Caco-2 (cell line): ENCODE measurements at places on chromosomes 1 and 21. TPM values are rescaled to one million over a fixed set of nuclear protein-coding genes. Genes with fewer than 3 reads are reported as not detected.
A peak's percentile ranks its signal among the peaks of the same experiment; 100 is the strongest.

The FAM167B gene
- 0.34 and 0.70 TPM in 2 replicates for total RNA-seq

The RYR2 gene
- 3.4 and 3.6 TPM in 2 replicates for total RNA-seq

The SEMA4A gene
- 0.52 and 1.3 TPM in 2 replicates for total RNA-seq

- no peaks in the 10 kb centered on the region for H3K27me3 ChIP-seq
- no peak within 1 kb of the TSS for H3K27ac ChIP-seq
- H3K36me3 ChIP-seq = no peaks in the 10 kb centered on the region; the same call in 1 of the 2 replicates
- H3K4me3 ChIP-seq = peak within 1 kb of the TSS; percentile 54
These were observed at the start of gene FAAP20 for GRCh38 chr1:2194319-2194897. FAAP20 (minus strand) TSS chr1:2194772; CDS start chr1:2194749, 23 bp downstream.

DNA sequence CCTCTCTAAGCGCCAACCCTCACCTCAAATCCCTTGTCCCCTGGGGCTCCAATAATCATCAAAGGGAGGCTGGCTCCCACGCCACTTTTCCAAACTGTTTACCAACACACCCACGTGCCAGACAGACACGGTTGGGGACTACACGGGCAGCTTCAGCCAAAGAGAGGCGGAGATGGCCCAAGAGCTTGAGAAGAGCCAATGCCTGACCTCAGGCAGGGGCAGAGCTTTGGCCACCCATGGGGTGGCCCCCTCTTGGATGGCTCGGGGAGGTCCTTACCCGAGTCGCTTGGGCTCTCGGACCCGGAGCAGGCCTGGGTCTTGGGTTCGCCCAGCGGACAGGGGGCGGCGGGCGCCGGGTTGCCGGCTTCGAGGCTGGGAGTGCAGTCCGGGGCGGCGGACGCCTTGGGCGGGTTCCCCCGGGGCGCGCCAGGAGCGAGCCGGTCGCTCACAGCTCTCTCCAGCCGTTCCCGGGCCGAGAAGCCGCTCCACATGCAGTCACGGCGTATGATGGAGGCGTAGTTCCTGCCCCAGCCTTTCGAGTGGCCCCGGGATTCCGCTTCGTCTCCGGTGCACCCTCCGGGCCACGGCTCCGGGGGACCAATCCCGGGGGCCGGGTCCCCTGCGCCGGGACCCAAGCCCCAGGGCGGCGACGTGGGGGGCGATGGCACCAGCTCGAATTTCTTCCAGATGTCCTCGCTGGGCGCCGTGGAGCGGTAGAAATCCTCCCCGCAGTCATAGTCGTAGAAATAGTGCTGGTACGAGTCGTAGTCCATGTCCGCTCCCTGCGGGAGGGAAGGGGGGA is 854 bp downstream of the MYCL start:
- no peak overlapping the region for H3K27ac ChIP-seq
- H3K4me1 ChIP-seq = peaks cover 12% of the 10 kb centered on the region
- no peaks in the 10 kb centered on the region for H3K36me3 ChIP-seq
- DNase-seq = peak; percentile 40

GRCh38 chr1:79792219-79792930 is 785.8 kb upstream of the ADGRL4 start:
- no peaks in the 10 kb centered on the region for H3K36me3 ChIP-seq
- H3K4me1 ChIP-seq = no peaks in the 10 kb centered on the region
- no peak overlapping the region for H3K27ac ChIP-seq
- DNase-seq = no peak

DNA sequence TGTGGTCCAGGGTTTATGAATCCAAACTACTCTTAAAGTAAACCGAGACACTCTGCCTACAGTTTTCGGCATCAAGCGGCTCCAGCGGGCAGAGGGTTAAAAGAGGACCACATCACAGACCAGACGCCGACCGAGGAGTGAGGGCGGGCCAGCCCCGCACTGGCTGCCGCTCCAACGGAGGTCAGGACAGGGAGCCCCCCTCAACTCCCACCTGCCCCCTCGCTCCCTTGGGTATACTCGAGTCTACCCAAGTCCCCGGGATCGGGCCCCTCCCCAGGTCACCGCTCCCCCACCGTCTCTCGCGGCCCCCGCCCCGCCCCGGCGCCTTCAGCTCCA is 312 bp downstream of the ARNT start:
- H3K27ac ChIP-seq = peak overlapping the region; percentile 86
- H3K27me3 ChIP-seq = no peaks in the 10 kb centered on the region
- peak overlapping the region; percentile 83 for H3K4me3 ChIP-seq
- peaks cover 12% of the 10 kb centered on the region; the same call in 1 of the 2 replicates for H3K4me1 ChIP-seq
- no peak for DNase-seq

- no peaks in the 10 kb centered on the region for H3K36me3 ChIP-seq
- H3K4me1 ChIP-seq = no peaks in the 10 kb centered on the region
- no peaks in the 10 kb centered on the region for H3K27me3 ChIP-seq
- peak; percentile 6 for DNase-seq
These were observed 41.8 kb downstream of the SGIP1 start for GRCh38 chr1:66575739-66576138.

GRCh38 chr1:13700521-13701270 is 708 bp downstream of the PRDM2 start:
- H3K27ac ChIP-seq = peak overlapping the region; percentile 93
- 0 out of 2 replicates have a peak, but pooled peaks cover 6% of the 10 kb centered on the region for H3K4me1 ChIP-seq
- no peaks in the 10 kb centered on the region for H3K27me3 ChIP-seq
- DNase-seq = peak; percentile 44

DNA sequence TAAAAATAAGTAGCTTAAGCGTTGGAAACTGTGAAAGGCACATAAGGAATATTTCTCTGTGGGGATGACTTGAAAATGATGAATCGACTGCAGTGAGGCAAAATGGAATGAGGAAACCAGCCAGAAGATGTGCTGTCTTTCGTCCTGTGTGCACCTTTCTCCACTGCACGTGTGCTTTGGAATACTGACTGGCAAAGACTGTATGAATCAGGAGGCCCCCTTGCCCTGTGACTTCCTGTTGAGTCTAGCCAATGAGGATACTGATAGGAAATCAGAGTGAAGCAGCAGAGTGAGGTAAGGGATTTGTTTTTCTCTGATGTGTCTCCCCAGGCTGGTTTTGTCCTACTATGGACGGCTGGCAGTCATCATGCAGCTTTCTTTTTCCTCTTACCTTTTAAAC is 118.2 kb upstream of the ADGRL4 start:
- no peak overlapping the region for H3K4me3 ChIP-seq
- H3K36me3 ChIP-seq = no peaks in the 10 kb centered on the region
- no peaks in the 10 kb centered on the region for H3K27me3 ChIP-seq
- no peak for DNase-seq
- no peak overlapping the region for H3K27ac ChIP-seq

DNA sequence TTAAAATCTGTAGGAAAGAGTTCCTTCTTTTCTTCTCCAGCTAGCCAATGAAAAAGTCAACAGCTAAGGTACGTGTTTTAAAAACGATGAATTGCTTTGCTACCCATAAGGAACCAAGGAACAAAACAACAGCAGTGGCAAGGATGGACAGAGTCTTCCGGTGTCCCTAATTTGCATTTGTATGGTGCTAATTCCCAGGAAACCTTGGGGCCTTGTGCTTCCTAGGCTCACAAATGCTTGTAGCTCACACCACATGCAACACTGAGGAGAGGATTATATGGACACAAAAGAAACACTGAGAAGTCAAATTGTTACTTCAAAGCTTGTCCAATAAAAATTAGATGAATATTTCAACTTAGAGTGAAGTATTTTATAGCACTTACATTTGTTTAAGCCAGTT is 1.8 kb upstream of the PGBD5 start:
- H3K27ac ChIP-seq = no peak overlapping the region
- no peak overlapping the region for H3K4me3 ChIP-seq
- no peak for DNase-seq
- no peaks in the 10 kb centered on the region for H3K36me3 ChIP-seq

GRCh38 chr21:41801321-41802197 is 34.7 kb upstream of the RIPK4 start:
- no peak for DNase-seq
- H3K4me1 ChIP-seq = no peaks in the 10 kb centered on the region

DNA sequence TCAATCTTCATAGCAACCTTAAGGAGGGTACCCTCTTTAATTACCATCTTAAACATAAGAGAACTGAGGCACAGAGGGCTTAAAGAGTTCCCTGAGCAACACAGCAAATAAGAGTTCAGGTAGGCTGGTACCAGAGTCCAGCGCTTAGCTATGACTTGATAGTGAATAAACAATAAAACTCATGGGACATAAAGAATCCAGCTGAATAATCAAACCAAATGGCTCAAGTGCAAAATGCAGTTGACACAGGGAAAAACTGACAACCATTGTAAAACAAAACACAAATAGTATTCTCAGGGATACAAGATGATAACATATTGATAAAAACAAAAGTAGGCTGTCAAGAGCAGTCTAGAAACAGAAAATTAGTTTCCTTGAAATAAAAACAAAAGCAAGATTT is 176.9 kb upstream of the HMGB4 start:
- DNase-seq = no peak
- no peak overlapping the region for H3K4me3 ChIP-seq
- H3K27ac ChIP-seq = no peak overlapping the region
- H3K27me3 ChIP-seq = no peaks in the 10 kb centered on the region
- H3K36me3 ChIP-seq = no peaks in the 10 kb centered on the region

DNA sequence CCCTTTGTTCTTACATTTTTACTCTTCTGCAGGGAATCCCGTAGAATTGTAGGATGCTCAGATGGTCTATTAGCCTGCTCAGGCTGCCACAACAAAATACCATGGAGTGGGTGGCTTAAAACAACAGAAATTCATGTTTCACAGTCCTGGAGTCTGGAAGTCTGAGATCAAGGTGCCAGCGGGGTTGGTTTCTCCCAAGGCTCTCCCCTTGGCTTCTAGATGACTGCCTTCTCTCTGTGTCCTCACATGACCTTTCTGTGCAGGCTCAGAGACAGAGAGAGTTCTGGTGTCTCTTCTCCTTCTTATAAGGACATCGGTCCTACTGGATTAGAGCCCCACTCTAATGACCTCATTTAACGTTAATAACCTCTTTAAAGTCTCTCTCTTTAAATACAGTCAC is 41.7 kb downstream of the HUNK start:
- H3K27ac ChIP-seq = no peak overlapping the region
- H3K4me1 ChIP-seq = peaks cover 46% of the 10 kb centered on the region
- no peaks in the 10 kb centered on the region for H3K36me3 ChIP-seq
- no peak overlapping the region for H3K4me3 ChIP-seq
- no peaks in the 10 kb centered on the region for H3K27me3 ChIP-seq
- no peak for DNase-seq

GRCh38 chr1:204630132-204630905 is 55.2 kb downstream of the LRRN2 start:
- peaks cover 3% of the 10 kb centered on the region for H3K4me1 ChIP-seq
- H3K27ac ChIP-seq = no peak overlapping the region
- DNase-seq = no peak
- H3K27me3 ChIP-seq = 0 out of 2 replicates have a peak, but pooled peaks cover 1% of the 10 kb centered on the region

DNA sequence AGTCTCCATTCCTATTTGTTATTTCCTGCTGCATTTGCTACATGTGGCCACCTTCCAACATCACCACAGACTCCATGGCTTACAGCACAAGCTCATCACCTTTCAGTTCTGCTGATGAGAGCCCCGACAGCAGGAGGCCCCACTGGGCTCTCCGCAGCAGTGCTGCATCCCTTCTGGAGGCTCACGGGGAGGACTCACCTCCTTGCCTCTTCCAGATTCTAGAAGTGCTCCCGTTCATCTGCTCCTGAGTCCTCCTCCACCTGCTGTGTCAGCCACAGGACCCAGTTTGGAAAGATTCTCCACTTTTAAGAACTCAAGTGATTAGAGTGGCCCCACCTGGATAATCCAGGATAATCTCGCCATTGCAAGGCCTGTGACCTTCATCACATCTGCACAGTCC is 167.6 kb downstream of the PCBP3 start:
- H3K4me3 ChIP-seq = no peak overlapping the region
- no peaks in the 10 kb centered on the region for H3K36me3 ChIP-seq
- no peaks in the 10 kb centered on the region for H3K27me3 ChIP-seq
- DNase-seq = no peak
- no peak overlapping the region for H3K27ac ChIP-seq
- no peaks in the 10 kb centered on the region for H3K4me1 ChIP-seq

DNA sequence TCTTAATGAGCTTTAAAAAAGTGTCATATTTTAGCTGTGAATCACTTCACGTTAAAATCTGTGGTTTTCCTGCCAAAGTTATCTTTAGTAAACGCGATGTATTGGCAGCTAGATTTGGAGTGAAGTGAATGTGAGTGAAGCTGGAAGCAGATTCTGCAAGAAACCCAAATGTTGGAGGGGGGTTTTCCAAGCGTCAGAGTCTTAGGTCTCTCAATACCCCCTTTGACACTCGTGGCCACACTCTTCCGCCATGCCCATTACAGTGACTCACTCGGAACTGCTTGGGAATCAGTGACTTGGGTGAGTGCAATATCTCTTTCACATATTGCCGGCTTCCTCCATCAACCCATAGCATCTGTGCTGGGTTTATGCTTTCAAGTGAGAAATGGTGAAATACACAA is 17.5 kb downstream of the B3GALT5 start:
- H3K36me3 ChIP-seq = no peaks in the 10 kb centered on the region; the same call in 1 of the 2 replicates
- DNase-seq = no peak
- no peak overlapping the region for H3K27ac ChIP-seq
- H3K27me3 ChIP-seq = no peaks in the 10 kb centered on the region

DNA sequence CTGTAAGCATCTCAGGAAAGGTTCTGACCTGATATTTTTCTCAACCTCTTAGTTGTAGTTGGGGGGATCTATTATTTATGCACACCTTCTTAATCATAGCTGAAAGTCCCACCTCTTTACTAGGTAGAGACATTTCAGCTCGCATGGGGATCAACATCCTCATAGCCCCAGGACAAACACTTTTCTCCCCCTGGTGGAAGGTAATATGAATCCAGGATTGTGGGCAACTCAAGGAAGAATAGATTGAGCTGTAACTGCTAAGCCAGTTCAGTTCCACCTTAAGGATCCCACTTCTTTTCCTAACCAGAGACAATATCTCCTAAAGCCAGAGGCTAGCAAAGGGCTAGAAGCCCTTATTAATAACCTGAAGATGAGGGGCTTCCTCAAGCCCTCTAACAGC is 25.4 kb upstream of the SMYD3 start:
- no peaks in the 10 kb centered on the region for H3K4me1 ChIP-seq
- no peak for DNase-seq
- H3K27me3 ChIP-seq = no peaks in the 10 kb centered on the region; the same call in 1 of the 2 replicates
- H3K4me3 ChIP-seq = no peak overlapping the region
- H3K36me3 ChIP-seq = no peaks in the 10 kb centered on the region

- no peak for DNase-seq
- no peak overlapping the region for H3K27ac ChIP-seq
- peaks cover 5% of the 10 kb centered on the region; the same call in 1 of the 2 replicates for H3K4me1 ChIP-seq
- H3K36me3 ChIP-seq = no peaks in the 10 kb centered on the region
- no peaks in the 10 kb centered on the region for H3K27me3 ChIP-seq
- peak overlapping the region; percentile 91 for H3K4me3 ChIP-seq
These were observed 831 bp downstream of the TIPRL start for GRCh38 chr1:168179438-168180147.
